Right atrium auricular region (tissue), 2 donors: ENCODE measurements at places on chromosomes 1 and 21. TPM values are rescaled to one million over a fixed set of nuclear protein-coding genes. Genes with fewer than 3 reads are reported as not detected.

DNA sequence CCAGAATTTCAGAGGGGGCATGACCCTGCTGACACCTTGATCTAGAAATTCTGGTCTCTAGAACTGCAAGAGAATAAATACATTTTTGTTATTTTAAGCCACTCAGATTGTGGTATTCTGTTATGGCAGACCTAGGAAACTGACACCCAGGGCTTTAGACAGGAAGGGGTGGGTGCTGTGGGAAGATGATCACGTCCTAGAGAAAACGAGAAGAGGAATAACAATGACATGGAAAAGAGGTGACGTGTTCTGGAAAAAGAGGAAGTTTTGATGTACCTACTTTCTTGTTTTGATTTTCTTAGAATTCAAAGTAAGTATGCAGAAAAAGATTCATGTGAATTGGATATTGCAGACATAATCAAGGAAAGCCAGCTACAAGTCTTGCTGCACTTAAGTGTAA, 232.9 kb upstream of the RUNX1 start:
- no peak for DNase-seq

DNA sequence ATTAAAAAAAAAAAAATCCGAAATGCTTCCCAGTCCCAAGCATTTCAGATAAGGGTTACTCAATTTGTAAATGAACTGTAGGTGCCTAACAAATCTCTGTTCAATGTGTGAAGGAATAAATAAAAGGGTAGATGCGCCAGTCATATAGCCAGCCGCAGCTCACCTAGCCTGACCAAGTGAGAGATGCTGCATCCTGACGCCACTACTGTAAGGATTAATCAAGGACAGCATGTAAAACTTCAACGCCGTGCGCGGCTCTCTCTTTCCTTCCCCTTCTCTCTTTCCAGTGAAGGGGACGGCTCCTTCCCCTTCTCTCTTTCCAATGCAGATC, 441 bp downstream of the PPT1 start:
- no peak for DNase-seq

Gene PLPP3
- total RNA-seq: 94.1 TPM

Gene SPRR1A
- not detected for total RNA-seq

- peak; percentile 88 for DNase-seq
Measured at GRCh38 chr1:33338440-33339211, 17.7 kb upstream of the A3GALT2 start.

Gene REN
- total RNA-seq: not detected

GRCh38 chr1:74465193-74465681, 47.2 kb downstream of the LRRC53 start:
- no peak for DNase-seq

DNA sequence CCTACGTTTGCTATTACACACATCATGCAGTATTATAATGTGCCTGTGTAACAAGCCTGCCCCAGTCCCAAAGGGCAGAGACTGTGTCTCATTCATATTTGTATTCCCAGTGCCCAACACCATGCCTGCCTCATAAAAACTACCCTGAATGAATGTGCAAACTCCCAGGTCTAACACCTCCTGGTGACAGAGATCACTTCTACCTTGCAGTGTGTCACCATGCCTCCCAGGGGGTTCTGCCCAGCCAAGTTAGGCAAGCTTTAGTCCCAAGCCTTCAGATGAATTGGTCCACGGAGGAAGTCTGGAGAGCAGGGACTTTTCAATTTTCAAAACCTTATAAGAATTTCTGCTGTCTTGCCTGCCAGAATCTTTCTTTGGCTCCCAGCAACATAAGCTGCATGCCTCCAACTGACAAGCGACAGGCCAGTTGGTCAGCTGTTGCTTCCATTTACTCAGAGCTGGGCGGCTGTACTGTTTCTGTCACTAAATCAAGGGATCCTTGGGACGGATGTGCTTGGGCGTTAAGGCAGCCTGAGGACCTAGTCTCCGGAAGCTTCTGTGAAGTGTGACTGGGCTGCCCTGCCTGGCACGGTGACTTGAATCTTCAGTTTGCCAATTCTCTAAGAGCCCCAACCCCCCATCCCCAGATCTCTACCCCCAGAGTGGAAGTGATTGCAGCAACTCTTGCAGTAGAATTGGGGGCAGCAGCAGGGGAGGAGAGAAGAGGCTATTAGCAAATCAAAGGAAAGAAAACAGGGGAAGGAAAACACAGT, 1.2 kb downstream of the RXRG start:
- DNase-seq: peak; percentile 62

DNA sequence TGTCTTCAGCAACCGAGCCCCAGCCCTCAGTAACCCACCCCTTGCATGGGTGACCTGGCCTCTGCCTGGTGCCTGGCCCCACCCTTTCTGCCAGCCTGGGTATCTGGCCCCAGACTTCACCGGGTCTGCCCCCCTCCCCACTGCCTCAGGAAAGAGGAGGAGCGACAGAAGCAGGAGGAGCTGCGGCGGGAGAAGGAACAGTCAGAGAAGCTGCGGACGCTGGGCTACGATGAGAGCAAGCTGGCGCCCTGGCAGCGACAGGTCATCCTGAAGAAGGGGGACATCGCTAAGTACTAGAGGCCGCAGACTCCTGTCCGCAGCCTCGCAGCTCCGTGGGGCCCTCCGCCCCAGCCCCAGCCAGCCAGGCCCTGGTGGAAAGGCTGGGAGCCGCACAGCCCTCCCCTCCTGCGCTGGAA, 6.1 kb downstream of the TNFRSF25 start:
- DNase-seq: no peak
